Lower lobe of right lung (tissue), 2 donors: ENCODE measurements at places on chromosomes 12 and 14. TPM values are rescaled to one million over a fixed set of nuclear protein-coding genes. Genes with fewer than 3 reads are reported as not detected.

DNA sequence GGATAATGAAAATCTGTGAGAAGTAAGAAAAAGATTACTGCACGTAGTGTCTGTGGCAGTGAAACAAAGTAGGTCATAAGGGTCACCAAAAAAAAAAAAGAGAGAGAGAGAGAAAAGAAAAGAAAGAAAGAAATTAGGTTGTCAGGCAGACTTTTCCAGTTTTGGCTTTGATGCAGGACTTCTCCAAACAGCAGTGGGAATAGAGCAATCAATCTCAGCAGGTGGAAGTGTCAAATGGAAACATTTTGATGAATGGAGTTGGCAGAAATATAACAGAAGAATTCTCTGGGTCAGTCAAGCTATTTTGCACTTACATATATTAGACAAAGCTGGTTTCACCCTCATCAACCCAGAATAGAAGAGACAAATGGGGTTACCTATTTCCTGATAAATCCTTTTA lies 745.8 kb downstream of the SLC6A15 start:
- H3K27ac ChIP-seq = no peak overlapping the region
- no peaks in the 10 kb centered on the region for H3K4me1 ChIP-seq
- H3K27me3 ChIP-seq = no peaks in the 10 kb centered on the region
- DNase-seq = no peak

DNA sequence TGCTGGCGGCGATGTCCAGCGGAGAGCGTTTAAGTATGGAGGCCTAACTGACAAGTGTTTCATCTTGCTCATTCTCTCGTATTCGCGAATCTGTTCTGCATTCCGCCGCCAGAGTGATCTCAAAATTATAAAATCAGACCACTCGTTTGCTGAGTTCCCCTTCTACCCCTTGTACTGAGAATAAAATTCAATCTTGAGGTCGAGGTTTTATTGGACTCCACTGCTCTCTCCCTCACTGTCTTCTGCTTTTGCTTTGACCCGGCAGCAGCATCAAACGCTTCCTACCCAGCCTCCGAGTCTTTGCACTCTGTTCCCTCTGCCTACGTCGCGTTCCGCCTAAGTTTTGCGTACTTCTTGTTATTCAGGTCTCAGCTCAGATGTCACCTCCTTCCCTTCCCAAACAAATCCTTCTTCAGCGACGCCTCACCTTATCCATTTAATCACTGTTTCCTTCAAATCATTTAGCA lies 462 bp downstream of the KNTC1 start:
- peak overlapping the region; percentile 97 for H3K27ac ChIP-seq
- H3K4me3 ChIP-seq = peak overlapping the region; percentile 72
- H3K27me3 ChIP-seq = no peaks in the 10 kb centered on the region
- H3K36me3 ChIP-seq = peaks cover 14% of the 10 kb centered on the region

DNA sequence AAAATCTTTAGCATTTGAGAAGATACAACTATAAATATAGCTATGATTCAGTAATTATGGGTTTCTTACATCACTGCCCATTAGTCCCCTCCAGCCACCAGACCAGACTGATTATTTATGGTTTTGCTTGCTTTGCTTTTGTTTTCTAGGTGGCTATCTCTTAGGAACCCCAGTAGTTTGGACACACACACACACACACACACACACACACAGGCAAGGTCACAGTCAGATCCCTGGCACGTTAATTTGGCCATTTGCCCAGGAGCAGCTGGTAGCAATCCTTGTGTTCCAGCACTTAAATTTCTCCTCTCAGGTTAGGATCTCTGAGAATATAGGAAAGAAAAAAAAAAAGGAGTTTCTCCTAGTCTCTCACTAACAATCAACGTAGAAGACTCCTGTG lies 90.2 kb upstream of the RESF1 start:
- no peak overlapping the region for H3K4me3 ChIP-seq
- H3K4me1 ChIP-seq = peaks cover 8% of the 10 kb centered on the region
- no peak for DNase-seq
- H3K36me3 ChIP-seq = no peaks in the 10 kb centered on the region
- H3K27ac ChIP-seq = no peak overlapping the region
- no peaks in the 10 kb centered on the region for H3K27me3 ChIP-seq

- H3K27me3 ChIP-seq = no peaks in the 10 kb centered on the region
- no peak overlapping the region for H3K27ac ChIP-seq
- peaks cover 31% of the 10 kb centered on the region for H3K4me1 ChIP-seq
Observed at GRCh38 chr14:75335571-75335970, 56.9 kb downstream of the FOS start.

GRCh38 chr12:99137124-99137855 lies 492.2 kb downstream of the APAF1 start:
- no peak for DNase-seq
- H3K4me1 ChIP-seq = no peaks in the 10 kb centered on the region
- H3K4me3 ChIP-seq = no peak overlapping the region
- no peaks in the 10 kb centered on the region for H3K27me3 ChIP-seq

GRCh38 chr12:24943947-24944600 lies 4.8 kb downstream of the BCAT1 start:
- no peaks in the 10 kb centered on the region for H3K36me3 ChIP-seq
- H3K27ac ChIP-seq = no peak overlapping the region
- DNase-seq = no peak

DNA sequence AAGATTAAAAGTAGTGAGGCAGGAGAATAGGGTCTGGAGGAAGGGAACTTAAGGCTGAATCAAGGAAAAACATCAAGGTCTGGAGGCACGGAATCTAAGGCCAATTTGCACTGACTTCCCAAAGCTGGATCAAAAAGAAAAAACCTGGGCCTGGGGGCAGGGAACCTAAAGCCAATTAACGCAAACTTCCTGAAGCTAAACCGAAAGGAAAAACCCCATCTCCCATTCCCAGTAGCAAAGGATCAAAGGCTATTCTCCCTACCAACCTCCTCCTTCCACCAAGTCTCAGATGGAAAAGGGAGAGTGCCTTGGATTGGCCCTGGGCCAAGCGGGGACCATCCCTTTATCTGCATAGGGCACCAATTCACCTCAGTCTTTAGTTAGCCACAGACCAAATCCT lies 384.2 kb downstream of the GRIN2B start:
- H3K27me3 ChIP-seq = no peaks in the 10 kb centered on the region
- no peak for DNase-seq
- no peak overlapping the region for H3K27ac ChIP-seq
- H3K36me3 ChIP-seq = no peaks in the 10 kb centered on the region
- H3K4me3 ChIP-seq = no peak overlapping the region

GRCh38 chr14:70143306-70143705 lies 45.4 kb downstream of the SLC8A3 start:
- no peak overlapping the region for H3K27ac ChIP-seq
- no peak for DNase-seq
- H3K36me3 ChIP-seq = no peaks in the 10 kb centered on the region

GRCh38 chr12:23628806-23629205 lies 320.7 kb downstream of the SOX5 start:
- no peak overlapping the region for H3K4me3 ChIP-seq
- no peak for DNase-seq
- no peaks in the 10 kb centered on the region for H3K36me3 ChIP-seq
- H3K4me1 ChIP-seq = no peaks in the 10 kb centered on the region
- no peak overlapping the region for H3K27ac ChIP-seq

- H3K27me3 ChIP-seq = no peaks in the 10 kb centered on the region
- H3K4me3 ChIP-seq = no peak overlapping the region
- DNase-seq = no peak
- H3K4me1 ChIP-seq = peaks cover 31% of the 10 kb centered on the region
- no peak overlapping the region for H3K27ac ChIP-seq
Observed at GRCh38 chr12:56255671-56256070, 2.5 kb downstream of the ANKRD52 start.

DNA sequence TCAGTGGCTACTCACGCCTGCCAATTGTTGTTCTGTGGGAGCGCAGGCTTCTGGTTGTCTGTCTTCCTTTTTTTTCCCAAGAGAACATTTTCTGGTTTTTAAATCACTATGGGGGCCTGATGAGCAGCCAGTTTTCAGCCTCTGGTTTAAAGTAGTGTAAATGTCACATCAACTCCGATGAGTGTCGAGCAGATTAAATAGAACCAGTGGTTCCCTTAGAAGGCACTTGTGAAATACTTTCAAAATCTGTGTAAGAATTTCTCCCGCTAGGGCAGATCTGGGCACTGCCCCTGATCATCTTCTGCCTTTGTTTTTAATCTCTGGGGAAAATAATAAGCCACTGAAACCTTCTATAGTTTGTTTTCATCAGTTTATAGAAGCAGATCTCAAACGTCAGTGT lies 130.4 kb downstream of the PRIMA1 start:
- H3K27ac ChIP-seq = no peak overlapping the region
- H3K36me3 ChIP-seq = no peaks in the 10 kb centered on the region
- H3K4me1 ChIP-seq = no peaks in the 10 kb centered on the region
- no peak overlapping the region for H3K4me3 ChIP-seq

GRCh38 chr14:77616133-77616453 lies 344 bp downstream of the SPTLC2 start:
- H3K27me3 ChIP-seq = no peaks in the 10 kb centered on the region
- DNase-seq = no peak
- H3K4me3 ChIP-seq = peak overlapping the region; percentile 79
- peak overlapping the region; percentile 86 for H3K27ac ChIP-seq
- H3K4me1 ChIP-seq = peaks cover 32% of the 10 kb centered on the region

DNA sequence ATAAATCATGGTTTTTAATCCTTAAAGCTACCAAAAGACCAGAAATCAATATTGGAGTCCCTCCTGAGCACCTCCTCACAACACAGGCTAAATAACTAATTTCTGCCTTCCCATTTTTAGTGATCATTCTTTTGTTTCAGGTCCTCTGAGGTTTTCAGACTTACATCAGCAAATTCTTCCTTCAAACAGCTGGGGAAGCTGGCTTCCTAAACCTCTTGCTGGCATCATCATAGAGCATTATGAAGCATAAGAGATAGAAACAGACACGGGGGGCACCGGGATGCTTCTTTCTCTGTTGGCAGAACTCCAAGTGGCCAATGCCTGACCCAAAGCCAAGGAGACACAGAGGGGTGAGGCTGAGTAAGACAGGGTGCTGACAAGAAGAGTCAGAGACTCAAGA lies 47.9 kb upstream of the DBX2 start:
- no peak overlapping the region for H3K4me3 ChIP-seq
- no peaks in the 10 kb centered on the region for H3K27me3 ChIP-seq
- no peak overlapping the region for H3K27ac ChIP-seq
- no peaks in the 10 kb centered on the region for H3K36me3 ChIP-seq

GRCh38 chr12:55717011-55718007 lies 1.5 kb downstream of the BLOC1S1 start:
- peaks cover 16% of the 10 kb centered on the region for H3K36me3 ChIP-seq
- peak overlapping the region; percentile 90 for H3K27ac ChIP-seq
- no peaks in the 10 kb centered on the region for H3K27me3 ChIP-seq
- DNase-seq = no peak
- peak overlapping the region; percentile 78 for H3K4me3 ChIP-seq

DNA sequence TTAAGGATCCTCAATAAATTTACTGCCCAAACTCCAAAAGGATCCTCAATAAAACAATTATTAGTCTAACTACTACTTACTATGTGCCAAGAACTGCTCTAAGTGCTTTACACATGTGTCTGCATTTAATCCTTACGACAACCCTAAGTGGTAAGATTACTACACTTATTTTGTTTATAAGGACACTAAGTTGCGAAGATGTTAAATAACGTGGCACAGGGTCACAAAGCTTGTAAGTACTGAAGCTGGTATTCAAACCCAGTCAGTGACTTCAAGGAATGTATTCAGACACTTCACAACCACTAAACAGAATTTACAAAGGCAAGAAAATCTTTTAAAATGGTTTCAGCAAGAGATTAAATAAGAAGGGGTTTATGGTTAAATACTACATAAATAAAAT lies 13.0 kb downstream of the FERMT2 start:
- peaks cover 56% of the 10 kb centered on the region for H3K4me1 ChIP-seq
- H3K27ac ChIP-seq = no peak overlapping the region
- H3K27me3 ChIP-seq = no peaks in the 10 kb centered on the region

DNA sequence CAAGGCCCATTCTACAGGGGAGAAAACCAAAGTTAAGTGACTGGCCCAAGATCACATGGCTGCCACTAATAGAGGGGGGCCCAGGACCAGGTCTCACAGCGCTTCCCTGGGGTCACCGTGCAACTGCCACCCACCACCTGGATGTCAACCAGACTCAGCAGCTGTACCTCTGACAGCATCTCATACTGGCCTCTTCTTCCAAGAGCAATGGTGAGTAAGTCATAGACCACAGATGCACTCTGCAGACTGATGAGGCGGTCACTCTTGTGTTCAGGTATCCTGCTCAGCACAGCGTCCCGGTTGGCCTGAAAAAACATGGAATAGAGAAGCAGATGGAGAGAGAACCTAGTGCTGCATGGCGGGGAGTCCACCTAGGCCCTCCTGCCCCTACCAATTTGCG lies 139.9 kb downstream of the TTC7B start:
- H3K36me3 ChIP-seq = no peaks in the 10 kb centered on the region
- no peaks in the 10 kb centered on the region for H3K27me3 ChIP-seq
- no peak for DNase-seq
- H3K4me3 ChIP-seq = no peak overlapping the region

GRCh38 chr12:104524034-104524832 lies 67.5 kb downstream of the CHST11 start:
- no peak for DNase-seq
- peak overlapping the region; percentile 3 for H3K27ac ChIP-seq
- peaks cover 59% of the 10 kb centered on the region for H3K4me1 ChIP-seq

DNA sequence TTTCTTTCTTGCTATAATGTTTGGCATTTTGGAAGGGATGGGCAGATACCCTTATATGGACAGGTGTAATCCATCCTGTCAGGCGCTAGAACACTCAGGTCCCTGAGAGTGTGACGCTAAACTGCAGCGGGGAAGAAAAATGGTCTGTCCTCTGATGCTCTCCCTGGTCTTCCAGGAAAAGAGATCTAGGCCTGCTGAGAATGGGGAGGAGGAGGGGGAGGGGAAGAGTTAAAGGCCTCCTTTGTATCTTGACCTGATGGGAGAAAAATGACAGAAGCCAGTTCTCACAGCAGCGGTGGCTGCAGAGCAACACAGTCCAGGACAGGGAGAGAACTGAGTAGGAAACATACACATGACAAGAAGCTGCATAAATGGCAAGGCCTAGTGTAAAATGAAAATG lies 61.1 kb downstream of the RPS6KA5 start:
- H3K27ac ChIP-seq = no peak overlapping the region
- H3K27me3 ChIP-seq = no peaks in the 10 kb centered on the region
- no peak for DNase-seq
- no peaks in the 10 kb centered on the region for H3K4me1 ChIP-seq

GRCh38 chr12:64813723-64814122 lies 10.7 kb upstream of the TBC1D30 start:
- DNase-seq = no peak
- no peaks in the 10 kb centered on the region for H3K4me1 ChIP-seq
- no peak overlapping the region for H3K27ac ChIP-seq
- H3K4me3 ChIP-seq = no peak overlapping the region

CLEC14A gene
- total RNA-seq = 57.0 TPM

RPS6KL1 gene
- 2.0 TPM for total RNA-seq

TPCN1 gene
- 68.1 TPM for total RNA-seq

CEBPE gene
- total RNA-seq = 0.32 TPM

ITGA7 gene
- 17.5 TPM for total RNA-seq

KLRC4 gene
- total RNA-seq = not detected

KRT74 gene
- total RNA-seq = not detected

GPR68 gene
- total RNA-seq = 3.4 TPM

DTD2 gene
- total RNA-seq = 13.4 TPM

CSRNP2 gene
- total RNA-seq = 21.2 TPM
